CD8-positive, alpha-beta T cell (primary cell): ENCODE measurements at places on chromosomes 7 and 10.

DNA sequence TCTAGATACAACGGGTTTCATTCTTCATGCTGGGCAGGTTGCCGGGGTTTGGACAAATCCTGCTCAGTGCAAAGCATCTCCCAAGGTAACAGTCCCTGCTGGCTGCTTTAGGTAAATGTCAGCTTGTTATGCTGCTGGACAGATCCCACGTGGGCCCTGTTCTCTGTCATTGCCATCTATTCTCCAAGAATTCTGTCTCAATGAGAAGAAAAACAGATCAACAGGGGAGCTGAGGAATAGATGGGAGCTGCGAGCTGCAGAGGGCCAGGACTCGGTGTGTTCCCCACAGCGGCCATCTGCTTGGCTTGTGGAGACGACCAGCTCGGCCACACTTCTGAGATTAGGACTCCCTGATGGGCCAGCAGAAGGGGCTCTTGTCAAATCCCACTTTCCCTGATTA lies 235.2 kb downstream of the DPP6 start:
- no peak for DNase-seq

DNA sequence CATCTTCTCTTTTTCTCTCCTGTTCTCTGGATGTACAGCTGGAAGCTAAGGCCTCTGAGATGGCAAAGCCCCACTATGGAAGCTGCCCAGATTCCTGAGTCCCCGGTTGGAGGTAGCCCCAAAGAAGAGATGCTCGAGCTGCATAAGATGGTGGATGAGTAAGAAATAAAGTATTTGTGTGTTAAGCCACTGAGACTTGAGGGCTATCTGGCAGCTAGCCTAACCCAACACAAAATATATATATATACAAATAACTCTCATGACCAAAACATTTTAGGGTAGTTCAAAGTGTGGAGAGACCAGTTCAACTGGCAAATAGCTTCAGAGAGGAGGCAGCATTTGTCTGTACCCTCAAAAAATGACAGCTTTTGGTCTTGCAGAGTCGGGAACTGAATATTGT lies 72.4 kb upstream of the PDE1C start:
- no peak for DNase-seq

DNA sequence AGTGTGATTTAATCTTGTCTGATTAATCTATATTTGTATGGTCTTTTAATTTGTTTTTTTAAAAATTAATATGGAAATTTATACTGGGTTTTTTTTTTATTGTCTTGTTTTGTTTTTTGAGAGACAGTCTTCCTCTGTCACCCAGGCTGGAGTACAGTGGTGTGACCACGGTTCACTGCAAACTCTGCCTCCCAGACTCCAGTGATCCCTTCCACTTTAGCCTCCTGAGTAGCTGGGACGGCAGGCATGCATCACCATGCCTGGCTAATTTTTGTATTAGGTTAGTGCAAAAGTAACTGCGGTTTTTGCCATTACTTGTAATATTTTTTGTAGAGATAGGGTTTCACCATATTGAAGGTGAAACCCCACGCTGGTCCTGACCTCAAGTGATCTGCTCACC lies 73.1 kb downstream of the TET1 start:
- no peak for DNase-seq

GRCh38 chr7:139699640-139700504 lies 77.9 kb downstream of the HIPK2 start:
- no peak for DNase-seq

DNA sequence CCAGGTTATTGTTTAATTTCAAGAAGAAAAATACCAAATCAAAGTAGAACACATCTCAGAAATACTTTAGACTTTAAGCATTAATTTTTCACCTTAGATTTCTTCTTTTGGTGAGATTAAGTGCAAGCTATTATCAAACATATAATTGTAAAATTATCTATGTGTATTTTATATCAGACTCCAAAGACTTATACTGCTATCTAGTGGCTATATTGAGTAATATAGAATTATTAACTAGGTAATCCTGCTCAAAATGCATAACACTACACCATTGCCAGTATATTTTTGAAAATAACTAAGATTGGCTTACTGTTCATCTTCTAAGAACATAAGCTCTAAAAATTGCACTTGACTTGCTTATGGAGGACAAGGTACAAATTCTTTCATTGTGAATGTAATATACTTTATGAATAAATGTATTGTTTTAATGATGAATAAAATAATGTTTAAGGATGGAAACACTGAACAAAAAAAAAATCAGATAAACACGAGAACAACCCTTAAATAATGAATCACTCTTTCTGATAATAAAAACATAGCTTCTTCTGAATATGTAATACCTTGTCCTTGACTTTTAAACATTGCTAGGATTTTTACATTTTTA lies 86.7 kb upstream of the GNAI1 start:
- no peak for DNase-seq

GRCh38 chr7:40310258-40310657 lies 175.5 kb downstream of the SUGCT start:
- no peak for DNase-seq

- DNase-seq = no peak
Observed at GRCh38 chr7:39703144-39703543, 79.8 kb downstream of the RALA start.

DNA sequence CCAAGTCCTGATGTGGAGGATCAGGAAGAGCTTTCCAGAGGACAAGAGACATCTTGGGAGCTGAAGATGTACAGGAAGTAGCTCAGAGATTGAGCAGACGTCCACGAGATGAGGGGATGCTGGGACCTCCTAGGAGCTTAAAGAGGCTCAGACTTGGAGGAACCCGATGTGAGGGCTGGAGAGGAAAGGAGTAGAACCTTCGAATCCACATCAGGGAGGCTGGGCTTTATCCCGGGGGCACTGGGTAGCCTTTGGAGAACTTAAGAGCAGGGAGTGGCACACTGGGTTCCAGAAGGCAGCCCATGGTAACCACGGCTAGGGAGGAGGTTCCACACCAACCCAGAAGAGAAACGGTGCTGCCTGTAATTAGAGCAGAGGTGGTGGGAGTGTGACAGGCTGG lies 10.8 kb downstream of the PRKCQ start:
- DNase-seq = no peak

DNA sequence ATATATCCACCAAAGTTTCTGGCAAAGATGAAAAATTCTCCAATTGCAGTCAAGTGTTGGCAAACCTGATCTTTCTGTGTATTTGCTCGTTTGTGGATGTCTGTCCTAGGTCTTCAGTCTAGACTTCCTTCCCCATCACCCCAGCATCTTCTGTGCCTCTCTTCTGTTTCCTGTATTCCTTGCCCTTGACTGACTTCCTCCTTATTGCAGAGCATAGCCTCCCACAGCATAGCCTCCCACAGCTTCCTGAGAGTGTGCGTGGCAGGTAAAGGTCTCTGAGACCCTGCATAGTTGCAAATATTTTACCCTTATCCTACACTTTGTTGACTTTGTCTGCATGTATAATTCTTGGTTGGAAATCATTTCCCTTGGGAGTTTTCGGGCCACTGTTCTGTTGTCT lies 18.4 kb downstream of the SLC18A2 start:
- no peak for DNase-seq

GRCh38 chr7:140605337-140605736 lies 35.3 kb downstream of the DENND2A start:
- DNase-seq = no peak

DNA sequence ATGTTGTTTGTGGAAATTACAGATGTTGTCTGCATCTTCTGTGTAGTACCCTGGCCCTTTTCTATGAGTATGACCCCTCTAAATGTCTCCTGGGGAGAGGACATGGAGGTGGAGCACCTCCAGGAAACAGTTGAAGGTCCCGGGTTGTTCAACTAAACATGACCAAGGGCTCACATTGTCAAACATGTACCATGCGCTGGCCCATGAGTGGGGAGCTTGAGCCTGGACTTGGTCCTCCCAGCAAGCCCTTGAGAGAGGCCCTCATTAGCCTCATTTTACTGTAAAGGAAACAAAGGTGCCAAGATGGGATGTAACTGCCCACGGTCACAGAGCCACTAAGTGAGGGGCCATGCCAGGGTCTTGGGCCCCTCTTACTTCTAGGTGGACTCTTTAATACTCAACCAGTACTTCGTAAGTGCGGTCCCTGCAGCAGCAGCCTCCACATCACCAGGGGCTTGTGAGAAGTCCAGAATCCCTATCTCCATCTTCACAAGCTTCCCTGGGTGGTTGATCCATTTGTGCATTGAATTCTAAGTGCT lies 31.2 kb downstream of the C10orf71 start:
- no peak for DNase-seq
